ENCODE measurements at places on chromosomes 12 and 14.
A peak's percentile ranks its signal among the peaks of the same experiment; 100 is the strongest.

- DNase-seq, result no peak
Observed at GRCh38 chr12:3236345-3237187, 159.4 kb downstream of the TSPAN9 start.

GRCh38 chr12:76558684-76559399, 729 bp downstream of the OSBPL8 start:
- DNase-seq, result peak; percentile 82

- DNase-seq, result no peak
Observed at GRCh38 chr12:132182711-132183365, 38.6 kb downstream of the NOC4L start.

GRCh38 chr14:66311990-66312389, 174.2 kb upstream of the CCDC196 start:
- DNase-seq, result no peak

GRCh38 chr12:44618946-44619345, 257.2 kb downstream of the NELL2 start:
- no peak for DNase-seq

DNA sequence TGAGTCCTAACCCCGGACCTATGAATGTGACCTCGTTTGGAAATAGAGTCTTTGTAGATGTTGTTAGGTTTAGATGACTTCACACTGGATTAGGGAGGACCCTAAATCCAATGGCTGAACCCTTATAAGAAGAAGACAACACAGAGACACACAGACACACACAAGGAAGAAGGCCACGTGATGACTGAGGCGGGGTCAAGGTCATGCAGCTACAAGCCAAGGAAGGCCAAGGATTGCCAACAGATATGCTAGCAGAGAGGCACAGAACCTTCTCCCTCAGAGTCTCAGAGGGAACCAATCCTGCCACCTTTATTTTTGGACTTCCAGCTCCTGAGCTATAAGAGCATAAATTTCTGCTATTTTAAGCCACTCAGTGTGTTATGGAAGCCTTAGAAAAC, 31.8 kb downstream of the LTBP2 start:
- no peak for DNase-seq

- DNase-seq, result no peak
Observed at GRCh38 chr12:3620856-3621255, 129.9 kb downstream of the PRMT8 start.

- DNase-seq, result no peak
Observed at GRCh38 chr14:94110552-94111181, at the start of gene IFI27. IFI27 (plus strand) TSS chr14:94110736.

DNA sequence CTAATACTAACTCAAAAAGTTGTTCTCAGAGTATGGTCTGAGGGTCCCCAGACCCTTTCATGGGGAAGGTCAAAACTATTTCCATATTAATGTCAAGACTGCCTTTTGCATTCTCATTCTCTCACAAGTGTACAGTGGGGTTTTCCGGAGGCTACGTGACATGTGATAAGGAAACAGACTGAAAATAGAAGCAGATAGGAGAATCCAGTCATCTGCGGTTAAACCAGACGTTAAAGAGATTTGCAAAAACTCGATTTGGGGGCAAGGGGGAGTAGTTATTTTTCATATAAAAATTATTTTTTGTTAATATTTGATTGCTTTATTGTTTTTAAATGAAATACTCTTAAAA, 1.0 kb upstream of the NAP1L1 start:
- peak; percentile 25 for DNase-seq

DNA sequence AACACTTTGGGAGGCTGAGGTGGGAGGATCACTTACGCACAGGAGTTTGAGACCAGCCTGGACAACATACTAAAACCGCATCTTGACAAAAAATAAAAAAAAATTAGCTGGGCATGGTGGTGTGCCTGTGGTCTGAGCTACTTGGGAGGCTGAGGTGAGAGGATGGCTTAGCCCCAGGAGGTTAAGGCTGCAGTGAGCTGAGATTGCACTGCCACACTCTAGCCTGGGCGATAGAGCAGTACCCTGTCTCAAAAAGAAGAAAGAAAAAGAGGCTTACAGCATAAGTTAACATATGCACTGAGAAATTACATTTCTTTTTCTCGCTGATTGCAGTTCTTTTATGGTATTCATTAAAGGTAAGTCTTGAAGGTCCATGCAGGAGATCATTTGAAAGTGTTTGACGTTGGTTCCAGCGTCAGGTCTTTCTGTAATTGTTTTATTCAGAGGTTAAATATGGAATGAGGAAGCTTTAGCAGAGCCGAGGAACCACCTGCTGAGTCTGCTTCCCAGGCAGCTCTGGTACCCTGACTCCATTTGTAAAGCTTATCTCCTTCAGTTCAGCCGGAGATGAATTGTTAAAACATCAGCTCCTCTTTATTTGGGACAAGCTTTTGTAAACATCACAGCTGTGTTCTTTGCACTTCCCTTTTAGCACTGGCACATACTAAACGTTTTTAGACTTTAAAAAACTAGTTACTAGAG, 18.5 kb downstream of the SFSWAP start:
- DNase-seq, result no peak

DNA sequence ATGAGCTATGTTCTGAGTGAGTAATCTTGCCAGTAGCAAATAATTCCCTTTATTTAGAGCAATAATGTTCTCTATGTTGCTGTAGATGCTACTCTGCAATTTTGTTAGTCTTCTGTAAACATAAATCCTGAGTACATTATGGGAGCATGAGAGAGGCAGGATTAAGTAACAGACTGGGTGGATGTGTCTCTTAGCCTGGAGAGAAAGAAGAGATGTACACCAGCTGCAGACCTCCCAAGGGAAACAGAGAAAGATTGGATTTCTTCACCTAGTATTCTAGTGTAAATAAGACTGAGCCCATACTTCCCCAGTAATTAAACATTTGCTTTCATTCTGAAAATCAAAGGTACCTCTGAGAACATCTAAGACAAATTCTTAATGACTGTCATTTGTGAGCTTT, 564.0 kb downstream of the TRHDE start:
- no peak for DNase-seq

DNA sequence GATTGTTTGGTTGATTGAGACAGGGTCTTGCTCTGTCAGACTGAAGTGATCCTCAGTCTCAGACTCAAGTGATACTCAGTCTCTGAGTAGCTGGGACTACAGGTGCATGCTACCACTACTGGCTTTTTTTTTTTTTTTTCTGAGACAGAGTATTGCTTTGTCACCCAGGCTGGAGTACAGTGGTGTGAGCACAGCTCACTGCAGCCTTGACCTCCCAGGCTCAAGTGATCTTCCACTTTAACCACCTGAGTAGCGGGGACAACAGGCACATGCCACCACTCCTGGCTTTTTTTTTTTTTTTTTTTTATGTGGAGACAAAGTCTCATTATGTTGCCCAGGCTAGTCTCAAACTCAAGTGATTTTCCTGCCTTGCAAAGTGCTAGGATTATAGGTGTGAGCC, 31.8 kb downstream of the CPSF2 start:
- DNase-seq, result no peak

DNA sequence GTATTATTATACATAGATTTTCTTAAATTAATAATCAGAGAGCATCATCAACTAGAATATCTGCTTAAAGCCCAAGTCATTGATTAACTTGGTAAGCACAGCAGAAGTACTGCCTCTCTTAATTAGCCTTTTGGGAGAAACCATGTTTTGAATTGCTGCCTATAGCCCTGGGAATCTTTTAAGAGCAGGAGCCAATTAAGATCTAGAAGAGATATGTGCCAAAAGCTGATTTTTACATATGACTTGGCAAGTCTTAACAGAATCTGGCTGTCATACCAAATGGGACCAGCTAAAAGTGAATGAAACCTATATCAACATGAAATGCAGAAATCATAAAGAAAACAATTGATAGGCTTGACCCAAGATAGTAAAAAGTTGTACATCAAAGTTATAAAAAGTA, 23.2 kb upstream of the WNK1 start:
- no peak for DNase-seq

DNA sequence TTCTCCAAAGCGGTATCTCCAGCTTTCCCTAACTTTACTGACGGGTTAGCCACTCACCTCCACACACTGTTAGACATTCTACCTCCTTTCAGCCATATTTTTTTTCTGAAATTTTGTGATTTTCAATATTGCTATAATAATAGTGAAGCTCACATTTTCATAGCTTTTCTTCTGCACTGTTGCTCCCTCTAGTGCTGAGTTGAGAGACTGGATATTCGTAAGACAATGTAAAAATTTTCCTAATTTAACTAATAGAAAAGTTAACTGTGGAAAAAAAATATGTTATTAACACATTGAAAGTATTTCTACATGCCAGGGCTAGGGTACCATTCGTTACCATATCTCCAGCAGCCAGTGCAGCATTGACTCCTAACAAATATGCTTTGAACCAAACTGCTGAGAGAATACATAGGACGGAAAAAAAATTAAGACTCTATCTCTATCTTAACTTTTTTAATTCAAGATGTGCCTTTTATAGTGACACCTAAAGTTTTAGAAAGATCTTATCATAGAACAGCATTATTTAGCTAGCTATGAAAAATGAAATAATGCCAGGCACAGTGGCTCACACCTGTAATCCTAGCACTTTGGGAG, 48.7 kb upstream of the ABCC9 start:
- no peak for DNase-seq

- no peak for DNase-seq
Observed at GRCh38 chr14:55279384-55279783, 8.2 kb downstream of the FBXO34 start.

GRCh38 chr12:116558280-116559161, 660 bp upstream of the MAP1LC3B2 start:
- DNase-seq, result no peak

GRCh38 chr12:92077530-92077929, 68.1 kb downstream of the BTG1 start:
- DNase-seq, result no peak

DNA sequence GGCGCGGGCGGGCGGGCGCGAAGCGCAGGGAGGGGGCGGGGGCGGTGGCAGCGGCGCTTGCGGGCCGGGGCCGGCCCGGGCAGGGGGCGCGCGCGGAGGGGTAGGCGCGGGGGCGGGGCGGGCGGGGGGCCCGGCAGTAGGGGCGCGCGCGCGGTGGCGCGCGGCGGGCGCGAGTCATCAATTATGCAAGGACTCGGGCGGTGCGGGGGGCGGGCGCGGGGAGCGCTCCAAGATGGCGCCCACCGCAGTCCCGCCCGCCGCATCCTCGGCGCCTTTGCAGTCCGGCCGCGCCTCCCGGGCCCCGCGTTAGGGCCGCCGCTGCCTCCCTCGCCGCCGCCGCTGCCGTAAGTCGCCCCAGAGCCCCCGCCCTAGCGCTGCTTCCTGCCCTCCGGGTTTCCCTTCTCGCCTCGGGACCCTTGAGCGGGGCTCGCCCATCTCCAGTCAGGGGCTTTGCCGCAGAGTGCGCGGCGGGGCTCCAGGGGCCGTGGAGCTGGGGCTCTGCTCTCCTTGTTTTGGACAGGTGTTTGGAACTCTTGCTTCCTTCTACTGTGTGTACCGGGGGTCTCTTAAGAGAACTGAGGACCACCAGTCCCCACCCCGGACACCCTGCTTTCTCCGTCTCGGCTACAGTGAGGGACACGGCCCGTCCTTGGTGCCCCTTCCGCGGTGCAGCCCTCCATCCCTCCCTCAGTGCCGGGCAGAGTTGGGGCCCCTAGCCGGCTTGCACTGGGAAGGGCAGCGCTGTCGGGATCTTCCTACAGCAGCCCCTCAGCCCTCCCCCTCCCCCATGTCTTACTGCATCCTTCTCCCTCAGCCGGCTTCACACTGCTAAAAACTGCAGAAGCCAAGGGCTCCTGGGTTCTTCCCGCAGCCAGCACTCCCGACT, at the start of gene SCN8A:
TSS of gene SCN8A (plus strand) at position 218 of the 886 bp plus-strand sequence. CDS start 71,585 bp downstream, outside the sequence.
- peak; percentile 32 for DNase-seq

- no peak for DNase-seq
Observed at GRCh38 chr12:14567351-14568162, at the start of gene PLBD1. PLBD1 (minus strand) TSS chr12:14567883; CDS start chr12:14567696, 187 bp downstream.

GRCh38 chr14:36320897-36321381, 502 bp upstream of the MBIP start:
- DNase-seq, result no peak

GRCh38 chr14:23725980-23726710, 90.0 kb downstream of the DHRS2 start:
- DNase-seq, result no peak

DNA sequence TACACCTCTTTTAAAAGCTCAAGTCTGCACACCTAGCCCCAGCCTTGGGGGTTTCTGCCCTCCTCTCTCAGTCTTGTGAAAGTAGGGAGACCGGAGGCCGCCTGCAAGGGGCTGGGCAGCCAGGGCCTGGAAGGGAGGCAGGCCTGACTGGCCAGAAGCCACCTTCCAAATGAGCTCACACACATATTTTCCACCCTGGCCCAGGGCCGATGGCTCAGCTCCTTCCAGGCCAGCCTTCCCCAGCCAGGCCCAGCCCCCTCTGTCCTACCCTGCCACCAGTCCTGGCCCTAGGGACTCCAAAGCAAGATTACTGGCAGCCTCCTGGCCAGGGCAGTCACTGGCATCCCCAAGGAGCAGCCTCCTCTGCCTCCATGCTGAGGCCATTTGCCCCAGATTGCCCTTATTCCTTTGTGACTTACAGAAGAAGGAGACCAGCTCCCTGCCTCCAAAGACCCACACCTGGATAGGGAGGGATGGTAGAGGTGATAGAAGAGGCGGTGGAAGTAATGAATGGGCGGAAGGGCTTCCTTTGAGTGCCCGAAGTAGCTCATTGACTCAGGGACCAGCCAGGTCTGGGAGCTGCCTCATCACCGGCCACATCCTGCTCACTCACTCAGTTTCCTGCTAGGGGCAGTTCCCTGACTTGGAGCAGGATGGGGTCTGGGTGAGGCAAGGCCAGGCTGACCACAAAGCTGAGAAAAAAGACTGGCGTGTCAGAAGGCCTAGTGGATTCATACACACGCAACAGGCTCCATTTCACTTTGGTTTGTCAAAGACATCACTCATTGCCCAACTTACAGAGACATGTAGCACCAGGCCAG, 14.8 kb downstream of the MMP14 start:
- DNase-seq, result no peak

Data from activated T-helper 2 cell treated with anti-CD3 and anti-CD28 coated beads, Interferon-gamma antibody, Interleukin-2, Interleukin-4, amounts not matched to agents 10 μg/mL and 5 μg/mL and 100 μg/mL, durations not matched to agents 14 hours and 24 hours and 36 hours (primary cell).